Right lobe of liver (tissue), 6 donors: ENCODE measurements at places on chromosomes 7 and 10.

- no peak for DNase-seq
Measured at GRCh38 chr10:49090189-49090575, 25.1 kb downstream of the VSTM4 start.

DNA sequence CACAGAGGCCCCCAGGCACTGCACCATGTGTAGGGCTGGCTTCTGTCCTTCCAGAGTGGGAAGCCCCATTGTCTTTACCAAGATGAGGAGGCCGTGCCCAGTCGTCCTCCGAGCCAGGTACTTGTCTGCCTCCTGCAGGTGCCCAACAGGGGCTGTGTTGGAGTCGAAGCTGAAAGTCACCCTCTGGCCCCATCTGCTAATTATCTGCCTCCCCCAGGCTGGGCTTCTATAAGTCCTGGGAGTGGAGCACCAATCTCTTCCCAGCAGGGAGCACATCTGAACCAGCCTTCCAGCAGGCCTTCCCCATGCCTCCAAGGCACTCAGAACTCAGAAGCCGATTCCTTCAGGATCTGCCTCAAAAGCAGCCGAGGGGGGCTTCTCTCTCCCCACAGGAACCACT is 11.6 kb upstream of the CHST15 start:
- no peak for DNase-seq

- DNase-seq: no peak
Measured at GRCh38 chr10:64174666-64175255, 653.6 kb downstream of the REEP3 start.

DNA sequence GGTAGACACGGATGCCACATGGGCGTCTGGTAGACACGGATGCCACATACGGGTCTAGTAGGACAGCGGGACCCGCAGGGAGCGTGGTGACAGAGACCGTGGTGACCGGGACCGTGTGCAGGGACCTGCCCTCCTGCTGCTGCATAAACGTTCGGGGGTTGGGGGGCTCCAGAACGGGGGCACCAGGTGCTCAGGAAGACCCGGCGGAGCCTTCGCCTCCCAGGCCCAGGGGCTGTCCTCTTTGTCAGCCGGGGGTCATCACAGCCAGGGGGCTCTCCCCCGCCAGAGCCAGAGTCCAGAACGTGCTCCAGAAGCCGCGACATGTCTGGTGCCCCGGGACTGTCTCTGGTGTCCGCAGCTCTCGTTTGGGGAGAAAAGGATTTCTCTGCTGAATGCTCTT is 69.2 kb upstream of the ADGRA1 start:
- DNase-seq: no peak

- no peak for DNase-seq
Measured at GRCh38 chr10:58414270-58415041, 29.2 kb downstream of the TFAM start.

- DNase-seq: no peak
Measured at GRCh38 chr7:88071994-88072714, 138.1 kb downstream of the ADAM22 start.

DNA sequence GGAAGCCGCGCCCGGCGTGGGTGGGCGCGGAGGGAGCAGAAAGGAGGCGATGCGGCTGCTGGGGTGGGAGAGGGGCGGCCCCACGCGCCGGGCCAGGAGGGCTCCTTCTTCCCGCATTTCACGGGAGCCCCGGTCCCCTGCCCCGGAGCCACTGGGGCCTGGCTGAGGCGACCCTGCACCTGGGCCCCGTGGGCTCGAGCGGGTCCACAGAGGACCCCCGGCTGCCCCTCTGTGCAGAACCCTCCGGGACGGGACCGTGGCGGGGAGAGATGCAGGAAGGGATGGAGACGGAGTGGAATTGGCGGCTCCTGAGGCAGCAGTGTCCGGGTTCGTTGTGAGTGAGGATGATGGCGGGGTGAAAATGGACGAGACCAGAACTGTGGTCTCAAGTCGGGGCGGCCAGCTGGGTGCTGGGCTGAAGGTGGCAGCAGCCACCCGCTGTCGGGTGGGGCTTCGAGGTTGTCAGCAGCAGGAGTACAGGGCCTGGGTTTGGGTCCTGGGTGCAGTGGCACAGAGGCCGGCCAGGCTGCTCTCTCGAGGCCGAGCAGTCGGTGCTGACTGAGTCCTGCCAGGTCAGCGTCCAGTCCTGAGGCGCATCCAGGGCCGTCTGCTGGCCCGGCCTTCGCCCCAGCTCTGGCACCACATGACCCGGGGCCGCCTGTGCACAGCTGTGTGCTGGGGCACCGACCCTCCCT is 80.4 kb downstream of the VIPR2 start:
- DNase-seq: no peak

DNA sequence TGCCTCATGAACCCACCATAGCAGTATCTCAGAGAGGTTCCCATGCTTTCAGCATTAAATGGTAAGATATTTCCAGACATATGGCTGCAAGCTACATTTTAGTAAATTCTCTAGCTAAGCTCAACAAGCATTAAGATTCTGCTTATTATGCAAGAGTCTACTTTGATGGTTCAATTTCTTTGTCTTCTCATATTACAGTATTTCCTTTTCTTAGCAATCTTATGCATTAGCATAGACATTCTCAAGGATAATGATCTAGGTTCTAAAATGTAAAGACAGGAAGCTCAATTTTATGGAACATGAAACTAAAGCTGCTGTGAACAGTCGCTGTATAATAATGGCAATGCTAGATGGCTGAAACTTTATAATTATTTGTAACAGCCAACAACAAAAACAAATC is 39.2 kb downstream of the MEOX2 start:
- no peak for DNase-seq
